Stimulated activated CD4-positive, alpha-beta T cell treated with anti-CD3 and anti-CD28 coated beads, Interleukin-4, amount 100 ng/mL, for 24 hours (primary cell): ENCODE measurements at places on chromosomes 16 and 17.

DNA sequence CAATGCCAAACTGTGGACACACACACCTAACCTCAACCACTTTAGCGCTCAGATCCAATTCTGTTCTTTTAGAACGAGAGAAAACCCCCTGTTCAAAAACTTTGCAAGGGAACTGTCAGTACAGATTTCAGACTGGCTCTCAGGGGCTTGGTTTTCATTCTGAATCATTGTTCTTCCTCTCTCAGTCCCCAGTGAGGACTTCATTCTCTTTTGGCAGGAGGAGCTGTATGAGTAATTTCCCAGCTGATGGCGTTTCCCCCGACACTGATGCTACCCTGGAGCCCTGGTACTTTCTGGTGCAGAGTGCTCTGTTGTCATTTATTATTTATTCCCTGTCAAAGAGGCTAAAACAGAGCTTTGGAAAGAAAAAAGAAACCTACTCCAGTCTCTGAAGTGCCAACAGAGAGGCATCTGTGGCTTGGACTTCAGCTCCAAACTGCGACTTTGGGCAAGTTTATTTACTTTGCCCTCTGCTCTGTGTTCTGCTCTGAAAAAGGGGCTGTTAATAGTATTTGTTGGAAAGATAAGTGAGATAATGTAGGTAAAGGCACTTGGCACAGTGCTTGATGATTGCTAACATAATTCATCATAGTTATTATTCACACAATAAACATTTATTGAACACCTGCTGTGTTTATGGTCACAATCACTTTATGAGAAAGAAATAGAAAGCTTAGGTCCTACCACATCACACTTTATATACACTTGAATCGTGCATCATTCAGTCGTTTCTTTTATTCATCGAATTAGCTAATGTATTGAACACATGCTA, 28.3 kb downstream of the ETV4 start:
- no peak for DNase-seq

GRCh38 chr16:16075488-16076422, 126.3 kb downstream of the ABCC1 start:
- no peak for DNase-seq

- no peak for DNase-seq
Measured at GRCh38 chr16:54066451-54067105, 220.0 kb downstream of the IRX3 start.

GRCh38 chr17:74296548-74296936, 22.5 kb downstream of the DNAI2 start:
- DNase-seq, result peak; percentile 20

DNA sequence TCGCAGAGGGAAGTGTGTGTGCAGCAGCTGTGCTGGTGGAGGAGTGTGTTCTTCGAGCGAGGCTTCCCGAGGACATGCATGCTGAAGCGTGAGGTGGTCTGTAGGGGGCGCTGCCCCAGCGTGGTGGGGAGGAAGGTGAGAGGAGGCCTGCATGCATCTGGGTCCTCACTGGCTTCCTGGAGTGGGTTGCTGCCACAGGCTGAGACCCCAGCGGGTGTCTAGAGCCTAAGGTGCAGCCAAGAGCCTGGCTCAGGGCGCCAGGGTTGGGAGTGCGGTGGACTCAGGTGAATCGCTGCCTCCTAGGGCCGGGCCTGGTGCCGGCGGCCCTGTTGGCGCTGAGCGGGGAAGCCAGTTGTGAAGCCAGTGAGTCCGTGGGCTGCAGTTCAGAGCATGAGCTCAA, 7.5 kb upstream of the HSD3B7 start:
- DNase-seq, result no peak

DNA sequence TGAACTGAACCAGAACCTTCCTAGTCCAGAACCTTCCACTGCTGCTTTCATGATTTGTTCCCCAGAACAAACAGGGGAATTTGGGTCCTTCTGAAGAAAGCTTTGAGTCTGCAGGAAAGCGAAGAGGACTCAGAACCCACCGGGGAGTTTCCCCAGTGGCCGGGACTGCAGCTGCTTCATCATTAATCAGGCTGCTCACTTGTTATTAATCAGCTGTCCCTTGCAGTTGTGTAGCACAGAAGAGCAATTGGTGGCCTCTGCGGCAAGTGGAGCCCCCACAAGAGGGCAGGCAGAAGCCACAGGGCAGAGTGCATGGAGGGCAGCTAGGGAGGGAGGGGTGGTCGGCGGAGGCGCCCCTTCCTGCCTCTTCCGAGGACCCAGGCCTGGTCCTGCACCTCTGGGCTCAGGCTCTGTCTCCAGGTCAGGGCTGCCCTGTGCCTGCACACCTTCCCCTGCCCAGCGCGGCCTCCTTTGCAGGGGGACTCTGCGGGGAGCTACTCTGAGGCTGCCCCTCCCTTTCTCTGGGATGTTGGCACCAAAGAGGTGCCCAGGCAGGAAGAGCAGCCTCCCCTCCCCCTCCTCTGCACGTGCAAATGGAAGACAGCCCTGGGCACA, 6.9 kb downstream of the CCL17 start:
- DNase-seq, result no peak
